Activated CD4-positive, alpha-beta T cell treated with anti-CD3 and anti-CD28 coated beads, Interleukin-2, amount 50 U/mL, for 16 hours (primary cell): ENCODE measurements at places on chromosomes 13 and 19.

DNA sequence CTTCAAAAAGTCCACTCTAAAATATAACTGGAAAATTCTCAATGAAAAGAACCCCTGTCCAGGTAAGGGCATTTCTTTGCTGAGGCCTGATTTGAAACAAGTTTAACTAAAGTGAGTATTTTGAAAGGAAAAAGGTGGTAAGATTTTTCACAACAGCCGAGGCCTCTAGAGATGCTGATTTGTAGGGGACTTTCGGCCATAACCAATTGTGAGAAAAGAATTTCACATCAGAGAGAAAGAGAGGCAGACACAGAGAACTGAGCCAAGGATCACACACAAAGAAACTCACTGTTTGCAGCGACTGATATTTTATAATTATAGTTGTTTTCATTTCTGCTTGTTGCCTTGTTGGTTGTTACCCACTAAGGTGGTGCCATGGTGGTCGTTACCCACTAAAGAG lies 24.4 kb downstream of the MBD3L2B start:
- DNase-seq, result no peak

DNA sequence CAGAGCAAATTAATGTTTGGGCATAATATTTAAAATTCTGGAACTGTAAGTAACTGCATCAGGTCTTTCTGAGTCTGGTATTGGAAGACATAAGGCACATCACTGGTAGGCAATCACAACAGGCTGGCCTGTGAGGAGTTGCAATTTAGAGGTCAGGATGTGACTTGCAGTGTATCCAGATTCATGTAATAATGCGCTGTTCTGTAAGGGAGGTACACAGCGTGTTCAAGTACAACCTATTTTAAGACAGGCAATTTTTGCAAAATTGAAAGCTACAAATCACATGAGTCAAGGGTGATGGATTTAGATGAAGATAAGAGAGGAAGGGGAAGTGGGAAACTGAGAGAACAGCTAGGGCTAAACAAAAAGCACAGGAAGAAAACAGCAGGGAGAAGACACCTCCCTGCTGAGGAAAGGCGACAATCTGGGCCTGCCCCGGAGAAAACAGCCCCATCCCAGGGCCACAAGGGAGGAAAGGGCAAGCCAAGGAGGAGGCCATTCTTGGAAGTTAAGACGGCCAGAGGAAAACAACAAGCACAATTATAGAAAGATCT lies 138.1 kb downstream of the LACC1 start:
- DNase-seq, result no peak

GRCh38 chr13:37966266-37966665 lies 96.7 kb upstream of the TRPC4 start:
- DNase-seq, result no peak

- DNase-seq, result no peak
Measured at GRCh38 chr13:44921931-44922758, 67.1 kb downstream of the NUFIP1 start.

GRCh38 chr19:18306209-18306887 lies 16.5 kb downstream of the LSM4 start:
- DNase-seq, result no peak

- no peak for DNase-seq
Measured at GRCh38 chr19:17194608-17195007, 20.5 kb upstream of the USE1 start.

DNA sequence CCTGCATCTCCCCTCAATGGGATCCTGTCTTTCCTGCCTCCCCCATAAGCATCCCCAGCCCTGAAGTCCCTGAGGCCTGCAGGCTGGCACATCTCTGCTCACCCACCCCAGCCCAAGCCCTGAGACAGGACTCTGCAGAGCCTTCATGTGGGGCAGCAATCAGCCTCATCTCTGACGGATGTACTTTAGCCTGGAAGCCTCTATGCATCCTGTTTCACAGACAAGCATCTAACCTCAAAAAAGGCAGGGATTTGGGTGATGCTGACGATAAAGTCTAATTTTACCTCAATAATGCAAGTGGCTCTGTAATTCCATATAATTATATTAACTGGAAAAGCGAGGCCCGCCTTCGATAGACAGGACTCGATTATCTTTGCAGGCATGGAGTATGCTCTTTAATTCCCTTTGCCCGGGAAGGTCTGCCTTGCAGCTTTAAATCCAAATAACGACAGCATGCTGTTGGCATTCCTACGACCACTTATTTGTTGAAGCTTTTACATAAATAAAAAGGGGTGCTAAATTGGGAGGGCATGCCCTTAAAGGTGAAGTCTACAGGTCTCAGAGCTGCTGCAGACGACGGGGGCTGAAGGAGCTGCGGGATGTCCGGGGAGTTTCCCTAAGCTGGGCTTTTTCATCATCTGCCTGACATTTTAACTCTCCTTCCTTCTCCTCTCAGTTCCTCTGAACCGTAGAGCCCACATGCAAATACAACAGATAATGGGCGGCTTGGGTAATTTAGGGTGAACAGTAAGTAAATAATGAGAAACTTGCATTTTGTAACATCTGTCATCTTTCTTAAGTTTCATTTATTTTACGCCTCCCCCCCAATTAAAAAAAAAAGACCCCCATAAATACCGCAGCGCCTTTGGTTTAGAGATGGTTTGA lies 211.5 kb downstream of the URI1 start:
- no peak for DNase-seq

GRCh38 chr13:111289251-111289650 lies 31.2 kb upstream of the TEX29 start:
- DNase-seq, result no peak

DNA sequence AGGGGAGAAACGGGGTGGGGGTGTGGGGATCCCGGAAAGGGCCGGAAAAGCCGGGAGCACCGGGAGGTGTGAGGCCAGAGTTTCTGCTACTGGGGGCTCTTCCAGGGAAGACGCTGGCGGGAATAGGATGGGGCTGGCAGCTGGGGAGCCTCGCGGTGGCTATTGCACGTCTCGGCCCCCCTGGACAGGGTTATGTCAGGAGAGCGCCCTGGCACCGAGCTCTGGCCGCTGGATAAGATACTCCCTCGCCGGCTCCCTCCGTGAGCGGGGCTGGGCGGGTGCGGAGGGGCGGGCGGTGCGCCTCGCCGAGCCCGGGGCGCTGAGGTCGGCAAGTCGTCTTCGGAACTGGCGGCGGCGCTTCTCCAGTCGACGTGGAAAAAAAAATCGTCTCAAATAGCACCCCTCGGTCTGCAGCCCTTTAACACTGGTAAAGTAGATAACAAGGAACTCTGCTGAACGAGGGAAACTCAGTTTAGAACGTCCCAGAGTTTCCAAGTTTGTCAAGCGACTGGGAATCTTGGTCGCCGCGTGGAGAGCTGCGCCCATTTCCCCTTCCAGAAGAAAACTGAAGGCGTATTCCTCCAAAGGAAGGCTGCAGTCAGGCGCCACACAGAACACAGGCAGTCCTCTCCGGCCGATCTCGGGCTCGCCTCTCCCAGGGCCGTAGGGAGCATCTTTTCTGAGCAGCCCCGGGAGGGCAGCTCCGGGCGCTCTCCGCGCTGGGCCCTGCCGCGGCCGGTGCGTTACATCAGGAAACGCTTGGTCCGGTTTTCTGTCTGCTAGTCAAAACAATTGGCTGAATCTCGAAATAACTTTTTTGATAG lies 115.1 kb downstream of the KCNRG start:
- DNase-seq, result no peak

GRCh38 chr19:17074634-17075034 lies 618 bp downstream of the HAUS8 start:
- no peak for DNase-seq

DNA sequence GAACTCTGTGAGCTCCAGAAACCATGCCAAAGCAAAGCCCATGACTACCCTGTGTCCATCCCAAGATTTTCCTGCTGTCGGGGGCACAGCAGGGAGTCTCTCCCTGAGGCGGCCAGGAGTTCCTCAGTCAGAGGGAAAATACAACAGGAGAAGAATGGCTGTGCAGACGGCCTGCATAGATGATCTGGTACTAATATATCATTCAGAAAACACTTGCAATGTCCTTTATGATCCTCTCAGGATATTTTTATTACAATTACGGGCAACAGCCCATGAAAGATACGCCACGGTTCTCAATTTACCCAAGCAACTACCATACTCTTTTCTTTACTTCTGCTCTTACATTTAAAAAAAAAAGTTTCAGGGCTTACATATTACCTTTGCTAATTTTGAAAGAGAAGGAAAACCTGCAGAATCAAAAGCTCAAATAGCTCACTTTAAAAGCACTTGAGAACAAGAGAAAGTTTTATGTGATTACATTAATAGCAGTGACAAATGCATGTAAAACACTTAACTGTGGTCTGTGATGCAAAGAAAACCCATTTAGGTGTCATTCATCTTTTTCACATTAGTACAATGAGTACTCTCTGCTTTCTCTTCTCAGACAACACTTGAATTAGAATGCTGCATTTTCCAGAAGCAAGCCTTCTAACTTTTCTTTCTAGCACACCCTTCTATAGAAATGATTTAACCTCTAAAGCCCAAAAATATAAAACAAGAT lies 460.8 kb downstream of the KLF5 start:
- DNase-seq, result no peak

DNA sequence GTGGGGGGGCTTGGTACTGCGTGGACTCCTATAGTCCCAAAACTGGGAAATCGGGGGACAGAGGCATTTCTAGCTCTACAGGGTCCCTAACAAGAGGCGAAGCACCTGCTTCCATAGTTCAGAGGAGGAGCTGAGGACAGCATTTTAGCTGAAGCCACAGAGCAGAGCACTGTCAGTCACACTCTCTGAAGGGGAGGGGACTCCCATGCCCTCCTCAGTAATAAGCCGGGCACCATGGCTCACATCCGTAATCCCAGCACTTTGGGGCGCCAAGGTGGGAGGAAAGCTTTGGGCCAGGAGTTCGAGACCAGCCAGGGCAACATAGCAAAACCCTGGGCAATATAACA lies 3.8 kb downstream of the NPAS1 start:
- no peak for DNase-seq

DNA sequence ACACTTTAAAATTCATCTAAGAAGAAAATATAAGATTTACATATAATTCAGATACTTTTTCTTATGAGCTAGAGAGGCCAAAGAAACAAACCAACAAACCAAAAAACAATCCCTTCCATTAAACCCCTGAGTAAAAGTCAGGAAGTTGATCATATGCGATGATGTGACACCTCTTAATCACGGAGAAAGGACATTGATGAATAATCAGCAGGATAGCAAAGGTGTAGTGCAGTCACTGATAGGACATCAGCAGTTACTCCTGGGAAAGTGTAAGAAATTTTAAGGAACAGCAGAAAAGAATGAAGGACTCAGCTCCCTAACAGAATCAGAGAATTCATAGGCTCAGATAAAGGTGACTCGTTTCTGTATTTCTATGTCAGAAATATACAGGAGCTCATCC lies 202.4 kb upstream of the EDNRB start:
- DNase-seq, result no peak

GRCh38 chr19:50059045-50059444 lies 33.2 kb downstream of the ZNF473 start:
- no peak for DNase-seq

DNA sequence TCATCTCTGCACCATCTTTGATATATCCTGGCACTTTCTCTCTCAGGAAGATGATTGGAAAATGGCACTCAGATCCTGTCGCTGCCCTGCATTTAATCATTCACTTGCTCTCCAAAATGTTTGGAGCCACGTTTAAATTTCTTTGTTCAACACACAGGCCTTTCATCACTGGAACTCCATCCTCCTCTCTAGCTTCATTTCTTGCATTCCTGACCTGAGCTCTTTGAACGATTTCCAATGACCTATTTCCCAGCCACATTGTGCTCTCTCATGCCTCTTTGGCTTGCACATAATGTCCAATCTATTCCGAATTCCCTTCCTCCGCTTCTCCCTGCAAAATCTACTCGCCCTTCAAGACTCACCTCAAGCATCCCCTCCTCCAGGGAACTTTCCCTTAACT lies 287.4 kb upstream of the NBEA start:
- DNase-seq, result no peak

- no peak for DNase-seq
Measured at GRCh38 chr13:29621841-29622240, 26.4 kb upstream of the SLC7A1 start.

DNA sequence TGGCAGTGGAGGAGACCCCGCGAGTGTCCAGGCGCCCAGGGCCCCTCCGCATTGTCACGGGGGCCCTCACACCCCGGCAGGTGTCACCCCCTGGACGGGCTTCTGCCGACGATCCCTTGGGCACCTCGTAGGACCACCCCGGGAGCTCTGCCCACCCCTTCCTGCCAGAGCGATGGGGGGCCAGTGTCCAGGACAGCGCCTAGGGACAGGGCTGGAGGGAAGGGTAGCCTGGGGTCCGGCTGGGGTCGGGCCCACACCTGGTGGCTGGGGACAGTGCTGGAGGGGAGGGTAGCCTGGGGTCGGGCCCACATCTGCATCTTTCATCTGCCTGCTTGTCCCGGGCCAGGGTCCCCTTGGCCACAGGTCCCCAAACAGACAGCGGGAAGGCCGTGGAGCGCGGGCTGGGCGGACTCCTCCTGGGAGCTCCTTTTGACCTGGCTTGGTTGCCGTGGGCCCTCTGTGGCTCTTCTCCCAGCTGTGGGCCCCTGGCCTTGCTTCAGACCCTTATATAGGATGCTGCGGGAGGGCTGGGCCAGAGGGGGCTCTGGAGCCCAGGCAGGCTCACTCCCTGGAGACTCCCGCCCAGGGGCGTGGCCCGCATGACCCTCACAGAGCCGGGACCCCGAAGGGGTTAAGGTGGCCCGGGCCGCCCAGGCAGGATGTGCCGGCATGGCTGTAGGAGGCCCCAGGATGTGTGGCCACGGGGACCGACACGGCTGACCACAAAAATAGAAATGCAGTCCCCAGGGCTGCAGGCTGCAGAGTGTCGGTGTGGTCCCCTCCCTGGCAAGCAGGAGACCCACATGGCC lies 74.1 kb upstream of the MCF2L start:
- DNase-seq, result no peak

GRCh38 chr19:14555918-14556661 lies 15.8 kb downstream of the NDUFB7 start:
- no peak for DNase-seq

GRCh38 chr13:109724603-109725002 lies 61.8 kb downstream of the IRS2 start:
- no peak for DNase-seq

DNA sequence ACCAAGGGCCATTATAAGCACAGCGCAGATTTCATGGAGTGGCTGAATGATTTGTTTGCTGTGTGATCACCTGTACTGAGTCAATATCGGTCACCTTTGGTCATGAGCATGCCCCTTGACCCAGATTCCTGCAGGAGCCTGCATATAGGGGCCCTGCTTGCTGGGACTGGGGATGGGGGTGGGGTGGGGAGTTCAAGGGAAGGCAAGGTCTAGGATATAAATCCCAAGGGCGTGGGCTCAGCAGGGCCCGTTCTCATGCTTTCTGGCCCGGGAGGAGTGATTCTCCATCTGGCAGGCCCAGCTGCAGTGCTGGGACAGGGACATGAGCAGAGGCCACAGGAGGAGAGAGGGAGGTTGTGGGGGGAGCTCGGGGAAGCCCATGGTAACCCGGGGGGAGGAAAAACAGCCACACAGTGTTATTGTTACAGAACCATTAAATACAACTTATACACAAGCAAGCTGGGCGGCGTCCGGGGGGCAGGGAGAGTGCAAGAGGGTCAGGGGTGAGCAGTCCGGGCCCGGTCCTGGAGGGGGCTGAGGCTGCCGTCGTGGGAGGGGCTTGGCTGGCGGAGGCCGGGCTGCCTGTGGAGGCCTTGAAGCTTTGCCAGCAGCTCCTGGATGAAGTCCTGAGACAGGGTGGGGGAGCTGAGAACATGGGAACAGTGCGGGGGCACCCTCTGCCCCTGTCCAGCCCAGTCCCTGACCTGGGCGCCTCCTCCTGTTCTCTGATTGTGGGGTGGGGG lies 5.2 kb downstream of the PPP1R14A start:
- DNase-seq, result no peak
